ENCODE measurements at places on chromosomes 6 and 20.

- DNase-seq: no peak
These were observed 64.1 kb upstream of the SIRPA start for GRCh38 chr20:1831096-1831495.

GRCh38 chr6:28171271-28171670 is 29.6 kb downstream of the ZKSCAN8 start:
- DNase-seq: no peak

- peak; percentile 55 for DNase-seq
These were observed 14.7 kb downstream of the MUCL3 start for GRCh38 chr6:30955367-30956042.

- DNase-seq: no peak
These were observed 132.8 kb upstream of the ECI2 start for GRCh38 chr6:4268171-4268570.

- no peak for DNase-seq
These were observed 13.0 kb downstream of the ATRN start for GRCh38 chr20:3483784-3484183.

DNA sequence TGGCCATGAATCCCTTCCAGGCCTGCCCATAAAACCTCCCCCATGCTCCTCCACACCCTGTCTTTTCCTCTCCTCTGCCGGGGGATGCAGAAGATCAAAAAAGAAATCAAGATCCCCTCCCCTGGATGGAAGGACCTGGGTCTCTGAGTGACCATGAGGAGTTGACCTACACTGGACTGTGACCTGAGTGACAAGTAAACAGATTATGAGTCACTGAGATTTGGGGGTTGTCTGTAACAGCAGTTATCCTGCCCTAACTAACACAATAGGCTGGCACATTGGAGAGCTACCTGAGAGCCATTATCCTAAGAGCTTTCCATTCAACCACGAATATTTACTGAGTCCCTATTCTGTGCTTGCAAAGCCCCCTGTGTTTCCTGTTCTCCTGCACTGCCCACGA is 28.4 kb upstream of the SIRPA start:
- DNase-seq: no peak

- DNase-seq: no peak
These were observed 71.0 kb downstream of the CHD6 start for GRCh38 chr20:41547221-41547620.

DNA sequence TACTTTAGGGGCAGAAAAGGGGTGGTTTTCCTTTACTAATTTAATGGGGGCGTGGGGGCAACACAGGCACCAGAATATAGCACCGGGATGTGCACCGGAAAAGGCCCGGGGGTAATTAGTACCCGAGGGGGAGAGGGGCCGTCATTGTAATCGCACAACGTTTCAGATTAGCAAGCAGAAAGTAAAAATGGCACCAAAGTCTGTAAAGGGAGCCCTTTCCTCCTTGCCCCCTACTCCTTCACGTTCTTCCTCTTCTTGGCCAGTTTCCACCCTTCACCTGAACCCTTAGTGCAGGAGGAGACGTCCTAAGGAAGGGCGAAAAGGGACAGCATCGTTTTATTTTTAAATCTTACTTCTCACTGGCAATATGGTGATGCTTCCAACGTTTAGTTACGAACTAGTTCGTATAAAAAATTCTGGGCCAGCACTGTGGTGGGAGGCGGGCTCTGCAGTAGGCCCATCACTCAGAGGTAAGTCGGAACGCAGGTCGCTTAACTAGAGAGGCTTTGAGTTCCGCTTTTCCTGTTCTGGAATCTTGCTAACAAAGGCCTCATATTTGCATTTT is 742 bp upstream of the CEP85L start:
- DNase-seq: no peak

DNA sequence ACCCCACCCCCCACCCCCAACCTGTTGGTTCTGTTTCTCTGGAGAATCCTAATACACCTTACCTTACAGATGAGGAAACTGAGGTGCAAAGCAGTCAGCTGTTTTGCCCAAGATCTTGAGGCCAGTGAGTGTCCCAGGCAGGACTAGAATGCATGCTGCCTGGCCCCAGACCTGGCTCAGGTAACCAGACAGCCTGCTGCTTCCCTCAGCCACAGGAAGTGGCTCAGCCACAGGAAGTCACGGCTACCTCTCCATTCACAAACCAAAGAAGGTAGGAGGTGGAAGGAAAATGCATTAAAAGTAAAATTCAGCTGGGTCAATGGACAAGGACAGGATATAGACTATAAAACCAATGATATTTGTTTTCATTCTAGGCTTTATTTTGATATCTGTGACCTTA is 517.6 kb downstream of the CD83 start:
- peak; percentile 14 for DNase-seq

- DNase-seq: no peak
These were observed 1.1 kb upstream of the USP49 start for GRCh38 chr6:41896281-41896680.

DNA sequence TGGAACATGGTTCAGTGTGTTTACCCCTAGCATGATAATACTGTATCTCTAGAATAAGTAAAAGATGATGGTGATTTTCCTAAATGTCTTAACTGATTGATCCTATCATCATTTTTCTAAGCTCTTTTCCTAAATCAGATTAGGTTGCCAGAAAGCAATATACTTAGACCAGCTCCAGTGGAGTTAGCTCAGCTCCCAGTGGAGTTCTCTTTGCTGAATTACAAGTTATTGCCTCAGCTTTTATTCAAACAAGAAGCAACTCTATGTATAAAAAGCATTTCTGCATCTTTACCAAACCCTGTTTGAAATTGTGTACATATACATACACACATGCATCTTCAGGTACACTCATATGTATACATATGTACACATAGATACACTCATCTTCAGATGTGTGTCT is 44.9 kb downstream of the SNX9 start:
- DNase-seq: no peak

- no peak for DNase-seq
These were observed 70.2 kb upstream of the BEND3 start for GRCh38 chr6:107185391-107185970.

GRCh38 chr6:3324262-3324942 is 65.7 kb downstream of the PSMG4 start:
- DNase-seq: no peak

GRCh38 chr20:7332169-7332568 is 564.7 kb downstream of the BMP2 start:
- DNase-seq: no peak

- DNase-seq: no peak
These were observed 3.5 kb downstream of the TBPL1 start for GRCh38 chr6:133956416-133957049.

GRCh38 chr20:64068386-64069208 is 5.6 kb downstream of the TCEA2 start:
- DNase-seq: no peak

- DNase-seq: peak; percentile 79
These were observed 57.9 kb upstream of the MAP7 start for GRCh38 chr6:136607932-136608772.

- no peak for DNase-seq
These were observed 299.3 kb downstream of the KIF16B start for GRCh38 chr20:16273812-16274555.

DNA sequence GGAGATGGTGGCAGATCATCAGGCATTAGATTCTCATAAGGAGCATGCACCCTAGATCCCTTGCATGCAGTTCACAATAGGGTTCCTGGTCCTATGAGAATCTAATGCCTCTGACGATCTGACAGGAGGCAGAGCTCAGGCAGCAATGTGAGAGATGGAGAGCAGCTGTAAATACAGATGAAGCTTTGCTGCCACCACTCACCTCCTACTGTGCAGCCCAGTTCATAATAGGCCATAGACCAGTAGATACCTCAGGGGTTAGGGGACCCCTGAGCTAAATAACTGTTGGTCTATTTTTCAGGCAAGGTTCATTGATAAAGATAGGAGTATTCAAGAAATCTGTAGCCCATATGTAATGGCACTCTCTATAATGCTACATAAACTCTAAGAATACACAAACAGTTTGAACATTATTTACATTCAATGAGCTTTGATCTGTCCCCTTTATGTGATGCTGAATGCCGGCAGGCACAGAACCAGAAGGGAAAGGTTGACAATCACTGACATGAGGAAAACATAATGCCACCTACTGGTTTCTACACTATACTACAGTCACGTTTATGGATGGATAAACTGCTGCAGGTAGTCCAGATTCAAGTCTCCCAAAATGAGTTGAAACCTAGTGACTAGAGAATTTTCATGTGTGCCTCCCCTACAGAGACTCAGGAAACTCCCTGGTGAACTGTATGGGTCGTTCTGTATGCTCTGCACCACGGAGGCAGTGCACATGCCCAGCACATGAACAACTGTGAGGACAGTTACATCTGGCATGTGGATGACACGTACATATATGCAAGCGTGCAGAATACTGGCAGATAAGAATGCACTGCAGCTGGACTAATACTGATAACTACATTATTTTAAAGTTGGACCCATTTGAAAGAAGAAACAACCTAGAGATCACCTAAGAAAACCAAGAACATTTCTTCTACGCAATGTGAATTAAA is 72.0 kb downstream of the DST start:
- no peak for DNase-seq

GRCh38 chr20:40750541-40751035 is 61.6 kb upstream of the MAFB start:
- no peak for DNase-seq

DNA sequence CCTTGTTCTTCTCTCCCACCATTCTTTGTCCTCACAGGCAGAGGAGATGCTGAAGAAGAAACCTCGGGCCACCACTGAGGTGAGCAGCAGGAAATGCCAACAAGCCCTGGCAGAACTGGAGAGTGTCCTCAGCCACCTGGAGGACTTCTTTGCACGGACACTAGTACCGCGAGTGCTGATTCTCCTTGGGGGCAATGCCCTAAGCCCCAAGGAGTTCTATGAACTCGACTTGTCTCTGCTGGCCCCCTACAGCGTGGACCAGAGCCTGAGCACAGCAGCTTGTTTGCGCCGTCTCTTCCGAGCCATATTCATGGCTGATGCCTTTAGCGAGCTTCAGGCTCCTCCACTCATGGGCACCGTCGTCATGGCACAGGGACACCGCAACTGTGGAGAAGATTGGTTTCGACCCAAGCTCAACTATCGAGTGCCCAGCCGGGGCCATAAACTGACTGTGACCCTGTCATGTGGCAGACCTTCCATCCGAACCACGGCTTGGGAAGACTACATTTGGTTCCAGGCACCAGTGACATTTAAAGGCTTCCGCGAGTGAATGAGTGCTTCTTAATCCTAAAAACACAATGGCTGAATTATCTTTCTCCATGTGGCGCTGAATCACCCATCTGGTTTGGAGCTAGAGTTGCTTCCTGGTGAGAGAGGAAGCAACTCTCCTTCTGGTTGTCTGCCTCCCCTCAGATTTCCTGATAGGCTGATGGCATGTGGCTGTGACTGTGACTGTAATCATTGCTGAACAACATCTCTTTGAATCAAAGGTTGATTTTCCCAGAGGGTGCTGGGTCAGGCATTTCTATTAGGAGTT is 4.6 kb downstream of the MAD2L1BP start:
- no peak for DNase-seq

DNA sequence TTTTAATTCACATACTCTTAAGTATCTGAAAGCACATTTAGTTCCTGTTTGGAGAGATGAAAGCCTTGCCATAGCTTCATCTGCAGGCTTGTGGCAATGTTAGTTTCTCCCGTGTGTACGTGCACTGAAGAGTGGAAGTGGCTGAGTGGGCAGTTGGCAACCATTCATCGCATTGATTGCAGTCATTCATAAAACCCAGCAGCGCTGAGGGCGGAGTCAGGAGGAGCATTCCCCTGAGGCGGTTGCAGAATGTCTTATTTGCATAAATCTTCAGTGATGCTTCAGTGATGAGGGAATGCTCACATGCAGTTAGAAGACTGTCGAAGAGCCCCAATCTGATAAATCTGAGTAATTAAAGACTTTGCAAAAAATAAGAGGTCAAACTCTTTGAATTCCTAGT is 79.1 kb downstream of the RIMS1 start:
- no peak for DNase-seq

DNA sequence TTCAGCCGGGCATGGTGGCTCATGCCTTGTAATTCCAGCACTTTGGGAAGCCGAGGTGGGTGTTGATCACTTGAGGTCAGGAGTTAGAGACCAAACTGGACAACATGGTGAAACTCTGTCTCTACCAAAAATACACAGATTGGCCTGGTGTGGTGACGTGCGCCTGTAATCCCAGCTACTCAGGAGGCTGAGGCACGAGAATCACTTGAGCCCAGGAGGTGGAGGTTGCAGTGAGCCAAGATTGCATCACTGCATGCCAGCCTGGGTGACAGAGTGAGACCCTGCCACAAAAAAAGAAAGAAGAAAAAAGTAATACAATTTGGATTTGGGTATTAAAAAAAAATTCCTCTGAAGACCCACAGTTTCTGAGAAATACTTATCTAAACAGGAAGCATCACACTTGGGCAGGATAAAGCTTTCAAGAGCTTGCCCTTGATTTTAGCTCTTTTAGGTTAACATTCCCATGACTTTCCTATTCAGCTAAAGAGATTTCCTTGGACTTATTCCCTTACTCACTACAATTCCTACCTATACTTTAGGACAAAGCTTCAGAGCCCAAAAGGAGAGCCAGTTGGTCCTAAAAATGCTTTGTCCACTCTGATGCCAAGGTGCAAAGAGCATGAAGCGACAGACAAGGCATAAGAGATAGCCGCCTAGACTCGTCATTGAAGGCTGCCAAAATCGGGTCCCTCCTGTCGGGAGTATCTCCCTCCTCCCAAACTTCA is 1.9 kb downstream of the ELOVL2 start:
- DNase-seq: no peak

GRCh38 chr6:21508753-21509152 is 84.8 kb upstream of the SOX4 start:
- DNase-seq: no peak

- no peak for DNase-seq
These were observed 18.1 kb downstream of the SLX4IP start for GRCh38 chr20:10453241-10453640.

- no peak for DNase-seq
These were observed 111.9 kb downstream of the CEBPB start for GRCh38 chr20:50302341-50303057.

GRCh38 chr20:56328861-56329260 is 29.9 kb upstream of the FAM210B start:
- no peak for DNase-seq

DNA sequence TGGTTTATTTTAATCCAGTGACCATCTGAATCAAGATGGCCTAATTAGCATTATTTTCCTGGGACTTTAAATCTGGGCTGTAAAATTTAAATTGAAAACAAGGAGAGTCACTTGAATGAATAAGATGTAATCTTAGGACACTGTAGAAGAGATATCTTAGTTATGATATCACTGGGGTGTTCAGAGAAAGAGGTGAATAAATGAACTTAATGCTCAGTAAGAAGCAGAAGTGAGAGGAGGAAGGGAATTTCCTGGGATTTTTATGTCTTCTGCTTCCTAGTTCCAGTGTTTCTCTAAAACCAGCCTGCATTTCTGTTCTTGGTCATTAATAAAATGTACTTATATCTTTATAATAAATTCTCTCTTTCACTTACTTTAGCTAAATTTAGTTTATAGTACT is 136.8 kb upstream of the PTPRK start:
- no peak for DNase-seq
